ENCODE measurements at places on chromosomes 7 and 10.

- DNase-seq = no peak
Observed at GRCh38 chr10:128286141-128286761, 160.0 kb upstream of the MKI67 start.

DNA sequence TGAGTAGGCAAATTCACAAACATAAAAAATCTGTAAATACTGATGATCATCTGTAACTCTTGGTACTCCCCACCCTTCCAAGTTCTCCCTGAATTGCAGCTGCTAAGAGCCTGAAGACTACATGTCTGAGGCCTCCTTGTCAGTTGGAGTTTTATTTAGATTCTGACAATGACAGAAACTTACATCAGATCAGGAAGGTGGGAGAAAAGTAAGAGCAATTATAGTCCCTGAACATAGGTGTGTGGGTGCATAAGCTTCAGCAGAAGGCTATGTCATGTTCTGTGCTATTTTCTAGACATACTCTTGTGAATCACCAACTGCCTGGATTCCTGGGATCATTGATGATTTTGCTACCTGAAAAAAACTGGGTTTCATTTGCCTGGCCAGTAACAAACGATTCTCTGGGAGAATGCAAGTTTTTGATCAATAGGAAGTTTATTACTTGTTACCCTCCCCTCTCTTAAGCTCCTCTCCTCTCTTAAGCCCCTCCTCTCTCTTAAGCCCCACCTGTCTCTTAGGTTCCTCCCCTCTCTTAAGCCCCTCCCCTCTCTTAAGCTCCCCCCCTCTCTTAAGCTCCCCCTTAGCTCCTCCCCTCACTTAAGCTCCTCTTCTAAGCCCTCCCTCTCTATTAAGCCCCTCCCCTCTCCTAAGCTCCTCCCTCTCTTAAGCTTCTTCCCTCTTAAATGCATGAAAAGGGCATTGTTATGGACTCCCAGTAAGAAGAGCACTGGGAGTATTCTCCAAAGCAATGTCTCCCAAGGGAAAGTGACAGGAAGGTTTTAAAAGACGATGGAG, 1183.4 kb upstream of the AUTS2 start:
- DNase-seq = no peak

DNA sequence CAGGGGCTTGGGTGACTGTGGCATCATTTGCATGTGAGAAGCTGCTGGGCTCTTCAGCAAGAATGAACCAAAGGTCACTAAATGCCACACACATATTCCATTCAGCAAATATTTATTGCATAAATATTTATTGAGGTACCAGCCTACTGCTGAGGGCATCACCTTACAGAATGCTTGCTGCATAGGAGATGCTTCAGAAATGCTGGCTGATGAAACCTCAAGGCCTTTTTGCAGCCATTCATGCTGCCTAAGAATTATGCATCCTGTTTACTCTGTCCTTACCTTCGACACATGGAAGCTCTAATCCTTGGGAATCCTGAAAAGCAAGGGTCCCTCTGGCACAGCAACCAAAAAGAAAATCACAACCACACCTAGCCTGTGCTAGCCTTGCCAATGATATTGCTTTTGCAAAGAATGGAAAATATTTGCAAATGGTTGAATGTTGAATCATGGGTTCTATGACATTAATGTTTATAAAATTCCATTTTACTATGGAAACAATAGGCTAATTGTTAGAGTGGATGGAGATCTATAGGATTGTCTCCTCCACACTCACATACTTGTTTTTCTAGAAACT, 79.6 kb downstream of the PCGF5 start:
- DNase-seq = no peak

- no peak for DNase-seq
Observed at GRCh38 chr10:66673071-66673470, 252.8 kb upstream of the LRRTM3 start.

DNA sequence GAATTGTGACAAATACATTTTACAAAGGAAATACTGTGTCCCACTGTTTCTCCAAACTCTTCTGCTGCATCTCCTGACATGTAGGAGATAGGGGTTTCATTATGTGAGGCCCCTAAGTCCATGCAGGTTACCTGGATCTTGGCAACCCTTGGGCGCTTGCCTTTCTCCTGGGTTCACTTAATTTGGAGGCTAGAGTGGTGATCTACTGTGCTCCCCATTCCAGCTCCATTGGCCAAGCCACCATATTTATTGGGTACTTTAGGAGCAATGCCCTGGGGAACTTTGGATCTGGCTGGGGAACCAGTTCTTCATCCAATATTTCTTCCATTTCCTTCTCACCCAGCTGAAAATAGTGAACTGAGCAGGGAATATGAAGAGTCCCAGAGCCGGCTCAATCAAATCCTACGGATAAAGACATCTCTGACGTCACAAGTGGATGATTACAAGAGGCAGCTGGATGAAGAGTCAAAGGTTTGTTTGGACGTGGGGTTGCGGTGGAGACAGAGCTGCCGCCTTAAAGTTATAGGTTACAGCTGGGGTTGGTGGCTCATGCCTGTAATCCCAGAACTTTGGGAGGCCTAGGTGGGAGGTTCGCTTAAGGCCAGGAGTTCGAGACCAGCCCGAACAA, 18.5 kb downstream of the MYH16 start:
- no peak for DNase-seq

DNA sequence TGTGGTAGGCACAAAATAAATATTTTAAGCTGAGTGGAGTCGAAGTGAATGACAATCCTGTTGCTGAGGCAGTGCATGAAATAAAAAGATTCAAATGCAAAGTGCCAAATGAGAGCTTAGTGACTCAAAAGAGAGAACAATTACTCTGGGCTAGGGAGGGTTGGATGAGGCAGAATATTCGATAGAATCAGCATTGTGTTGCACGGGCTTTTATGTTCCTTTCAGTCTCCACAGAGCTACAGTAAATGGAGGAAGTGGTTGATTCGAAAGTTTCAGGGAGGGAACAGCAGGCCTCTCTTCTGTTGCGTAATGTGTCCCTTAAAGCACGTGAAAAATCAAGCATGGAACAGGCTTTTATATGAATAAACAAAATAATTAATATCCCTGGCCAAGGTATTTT, 599.3 kb upstream of the CELF2 start:
- DNase-seq = no peak

- no peak for DNase-seq
Observed at GRCh38 chr7:254337-255037, 35.5 kb upstream of the FOXL3 start.

DNA sequence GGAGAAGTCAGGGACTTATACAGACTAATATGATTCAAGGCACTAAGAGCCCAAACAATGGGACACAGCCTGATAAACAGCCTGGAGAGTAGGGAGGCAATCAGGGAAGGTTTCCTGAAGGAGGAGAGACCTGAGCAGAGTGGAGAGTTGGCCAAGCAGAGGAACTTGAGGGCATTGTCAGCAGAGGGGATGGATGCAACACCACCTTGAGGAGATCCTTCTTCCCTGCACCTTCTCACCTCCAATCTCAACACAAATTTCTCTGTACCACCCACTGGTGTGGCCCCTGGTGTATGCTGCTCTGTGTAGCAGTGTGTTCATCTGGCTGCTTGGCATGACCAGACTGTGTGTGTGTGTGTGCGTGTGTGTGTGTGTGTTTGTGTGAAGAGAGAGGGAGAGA, 146.2 kb downstream of the WDR11 start:
- no peak for DNase-seq

DNA sequence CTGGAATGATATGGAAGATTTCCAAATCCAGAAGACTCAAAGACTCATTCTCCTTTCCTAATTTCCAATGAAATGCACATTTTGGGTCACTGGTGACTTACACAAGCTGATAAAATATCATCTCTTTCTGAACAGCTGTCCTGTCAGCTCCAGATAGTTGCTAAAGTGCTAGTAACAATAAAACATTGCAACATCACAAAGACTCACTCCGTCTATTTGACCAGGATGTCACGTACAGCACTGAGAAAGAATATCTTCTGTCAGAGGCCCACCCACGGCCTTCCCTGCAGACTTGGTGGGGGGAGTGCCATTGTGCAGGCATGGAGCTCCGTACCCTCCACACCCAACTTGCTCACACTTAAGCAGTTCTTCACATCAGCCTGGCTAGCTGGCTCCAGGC, 78.9 kb upstream of the EGR2 start:
- DNase-seq = no peak

GRCh38 chr10:4943821-4944220, 19.4 kb upstream of the AKR1C1 start:
- DNase-seq = no peak

- DNase-seq = no peak
Observed at GRCh38 chr10:505419-505818, 184.0 kb downstream of the DIP2C start.

DNA sequence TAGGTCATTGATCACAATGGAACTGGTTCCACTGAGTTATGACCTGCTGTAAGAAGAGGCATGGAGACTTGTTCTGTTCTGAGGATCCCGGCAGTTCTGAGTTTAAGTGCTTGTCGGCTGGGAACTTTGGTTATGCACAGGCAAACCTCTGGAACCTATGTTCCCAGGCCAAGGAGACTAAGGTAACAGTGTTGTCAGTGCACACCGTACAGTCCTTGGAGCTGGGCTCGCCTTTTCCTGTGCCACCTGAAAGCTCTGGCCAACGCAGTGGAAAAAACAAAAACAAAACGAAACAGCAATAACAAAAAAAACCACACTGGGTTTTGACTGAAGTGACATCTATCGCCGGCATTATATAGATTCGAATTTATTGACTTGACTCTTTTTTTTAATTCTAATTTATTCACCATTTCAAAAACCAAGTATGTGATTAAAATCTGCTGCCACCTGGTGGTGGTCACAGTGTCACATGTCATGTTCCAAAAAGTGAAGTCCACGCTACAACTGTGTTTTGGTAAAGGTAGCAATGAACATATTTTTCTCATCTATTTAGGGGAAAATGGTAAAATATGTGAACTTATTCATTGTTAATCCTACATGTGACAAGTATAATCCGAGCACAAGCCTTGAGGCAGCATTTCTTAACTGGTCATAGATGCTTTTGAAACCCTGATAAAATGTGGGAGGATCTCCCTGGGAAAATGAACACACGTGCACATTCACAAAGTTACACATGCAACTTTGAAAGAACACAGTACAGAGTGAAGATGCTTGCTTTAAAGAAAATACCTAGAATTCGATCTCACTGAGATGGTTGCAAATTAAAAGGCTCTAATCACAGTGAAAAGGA, 113.8 kb upstream of the PPP2R2D start:
- DNase-seq = no peak

DNA sequence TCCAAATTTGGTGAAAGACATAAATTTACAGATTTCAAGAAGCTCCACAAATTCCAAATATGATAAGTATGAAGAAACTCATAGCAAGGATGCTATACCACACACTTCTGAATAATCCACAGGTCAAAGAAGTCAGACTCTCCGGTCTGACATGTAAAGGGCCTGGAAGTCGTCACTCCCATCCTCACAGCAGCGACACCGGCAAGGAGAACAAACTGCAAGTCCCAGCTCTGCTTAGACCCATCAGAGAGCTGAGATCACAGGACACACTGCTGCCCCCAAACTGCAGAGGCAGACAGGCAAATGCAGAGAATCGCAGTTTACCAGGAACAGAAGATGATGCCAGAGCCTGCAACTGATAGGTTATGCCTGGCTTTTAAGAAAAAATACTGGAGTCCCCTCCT, 62.0 kb downstream of the AMZ1 start:
- DNase-seq = no peak

DNA sequence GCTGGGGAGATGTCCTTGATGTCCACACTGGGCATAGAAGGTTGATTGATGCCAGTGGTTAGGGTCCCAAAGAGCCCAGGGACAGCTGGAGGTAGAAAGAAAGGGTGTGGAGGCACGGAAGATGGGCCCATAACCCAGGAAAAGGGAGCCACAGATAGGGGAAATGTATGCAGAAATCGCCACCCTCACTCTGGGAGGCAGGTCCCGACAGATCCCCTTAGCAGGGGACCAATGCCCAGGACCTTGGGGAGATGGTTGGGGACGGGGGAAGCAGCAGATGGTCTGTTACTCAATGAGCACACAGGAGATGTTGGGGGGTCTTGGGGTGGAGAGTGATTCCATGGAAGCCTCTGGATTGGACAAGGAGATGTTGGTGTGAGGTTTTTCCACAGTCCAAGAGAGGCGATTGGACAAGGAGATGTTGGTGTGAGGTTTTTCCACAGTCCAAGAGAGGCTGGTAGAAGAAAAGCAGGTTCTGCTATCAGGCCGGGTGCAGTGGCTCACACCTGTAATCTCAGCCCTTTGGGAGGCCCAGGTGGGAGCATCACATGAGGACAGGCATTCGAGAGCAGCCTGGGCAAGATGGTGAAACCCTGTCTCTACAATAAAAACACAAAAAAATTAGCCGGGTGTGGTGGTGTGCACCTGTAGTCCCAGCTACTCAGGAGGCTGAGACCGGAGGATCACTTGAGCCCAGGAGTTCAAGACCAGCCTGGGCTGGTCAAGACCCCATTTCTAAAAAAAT, 7.0 kb upstream of the PPP1R35 start:
- no peak for DNase-seq

GRCh38 chr10:88565072-88565471, 18.0 kb downstream of the RNLS start:
- DNase-seq = no peak

DNA sequence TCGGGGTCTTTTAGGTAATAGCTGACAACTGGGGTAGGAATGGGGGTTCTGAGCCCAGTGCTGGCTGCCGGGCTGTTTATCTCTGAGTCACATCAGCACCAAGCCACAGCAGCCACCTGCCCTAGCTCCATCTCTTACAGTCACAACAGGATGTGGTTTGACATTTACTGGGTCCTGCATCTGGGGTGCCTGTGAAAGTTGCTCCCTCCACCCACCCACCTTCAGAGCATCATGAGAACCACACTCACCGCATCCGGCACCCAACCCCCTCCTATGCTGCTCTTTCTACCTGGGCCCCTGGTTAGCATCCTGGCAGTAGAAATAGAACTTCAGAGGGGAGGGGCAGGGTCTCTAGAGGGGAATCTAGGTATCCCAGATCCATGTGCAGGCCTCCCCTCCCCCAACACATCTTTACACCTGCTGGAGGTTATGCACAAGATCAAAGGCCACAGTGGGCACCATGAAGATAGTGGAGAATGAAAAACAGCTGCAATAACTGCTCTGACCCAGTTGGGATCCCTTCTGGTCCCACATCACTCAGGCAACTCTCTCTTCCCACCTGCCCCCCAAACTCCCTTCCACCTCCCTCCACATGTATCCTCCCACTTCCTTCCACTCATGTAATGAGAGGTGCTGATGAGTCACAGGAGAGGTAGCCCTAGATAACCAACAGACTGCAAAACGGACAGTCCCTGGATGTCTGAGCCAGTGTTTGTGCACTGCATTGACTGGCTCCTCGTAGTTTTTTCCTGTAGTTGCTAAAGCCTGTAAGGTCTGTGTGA, 38.2 kb downstream of the PRSS2 start:
- DNase-seq = no peak

- DNase-seq = no peak
Observed at GRCh38 chr7:37511915-37512314, 63.3 kb upstream of the ELMO1 start.

- no peak for DNase-seq
Observed at GRCh38 chr7:136709876-136710275, 158.6 kb upstream of the CHRM2 start.

DNA sequence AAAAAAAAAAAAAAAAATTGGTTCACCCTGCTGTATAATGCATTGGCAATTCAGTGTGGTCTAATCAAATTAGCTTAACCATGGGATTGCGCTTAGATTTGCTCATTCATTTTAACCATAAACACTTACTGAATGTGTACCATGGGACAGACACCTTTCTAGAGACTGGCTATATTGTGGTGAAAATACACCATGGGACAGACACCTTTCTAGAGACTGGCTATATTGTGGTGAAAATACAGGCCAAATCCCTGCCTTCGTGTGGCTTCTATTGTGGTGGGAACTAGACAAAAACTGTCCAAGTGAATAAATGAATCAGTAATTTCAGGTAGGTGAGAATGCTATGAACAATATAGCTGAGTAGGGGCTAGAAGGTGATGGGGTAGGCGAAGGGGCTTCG, 10.2 kb upstream of the REPIN1 start:
- DNase-seq = no peak
